ENCODE measurements at places on chromosomes 13 and 19. TPM values are rescaled to one million over a fixed set of nuclear protein-coding genes. Genes with fewer than 3 reads are reported as not detected.

DNA sequence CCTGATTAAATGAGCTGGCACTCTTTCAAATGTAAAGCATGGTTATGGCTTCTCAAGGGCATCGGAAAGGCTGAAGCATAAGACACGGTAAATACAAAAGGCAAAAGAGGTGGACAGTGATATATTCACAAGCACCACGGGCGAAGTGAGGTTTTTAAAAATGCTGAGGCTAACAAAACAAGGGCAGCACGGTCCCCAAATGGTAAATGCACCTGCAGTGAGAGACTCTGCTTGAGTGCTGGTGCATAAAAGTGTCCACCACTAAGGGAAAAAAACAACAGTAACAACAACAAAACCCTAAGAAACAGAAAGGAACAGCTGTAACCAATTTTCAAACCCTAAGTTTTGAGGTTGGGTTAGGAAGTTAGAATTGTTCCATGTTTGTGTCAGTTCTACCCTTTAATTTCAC, 234.9 kb downstream of the PCDH9 start:
- H3K4me1 ChIP-seq: peaks cover 4% of the 10 kb centered on the region
- H3K27me3 ChIP-seq: no peaks in the 10 kb centered on the region
- no peak overlapping the region for H3K4me3 ChIP-seq
- H3K36me3 ChIP-seq: no peaks in the 10 kb centered on the region

Gene DENND1C
- total RNA-seq: 130 TPM

- no peak overlapping the region for H3K27ac ChIP-seq
- H3K4me3 ChIP-seq: no peak overlapping the region
- no peaks in the 10 kb centered on the region for H3K4me1 ChIP-seq
- no peaks in the 10 kb centered on the region for H3K36me3 ChIP-seq
- H3K27me3 ChIP-seq: peaks cover 2% of the 10 kb centered on the region
Measured at GRCh38 chr13:43291287-43292060, 268.1 kb downstream of the DNAJC15 start.

DNA sequence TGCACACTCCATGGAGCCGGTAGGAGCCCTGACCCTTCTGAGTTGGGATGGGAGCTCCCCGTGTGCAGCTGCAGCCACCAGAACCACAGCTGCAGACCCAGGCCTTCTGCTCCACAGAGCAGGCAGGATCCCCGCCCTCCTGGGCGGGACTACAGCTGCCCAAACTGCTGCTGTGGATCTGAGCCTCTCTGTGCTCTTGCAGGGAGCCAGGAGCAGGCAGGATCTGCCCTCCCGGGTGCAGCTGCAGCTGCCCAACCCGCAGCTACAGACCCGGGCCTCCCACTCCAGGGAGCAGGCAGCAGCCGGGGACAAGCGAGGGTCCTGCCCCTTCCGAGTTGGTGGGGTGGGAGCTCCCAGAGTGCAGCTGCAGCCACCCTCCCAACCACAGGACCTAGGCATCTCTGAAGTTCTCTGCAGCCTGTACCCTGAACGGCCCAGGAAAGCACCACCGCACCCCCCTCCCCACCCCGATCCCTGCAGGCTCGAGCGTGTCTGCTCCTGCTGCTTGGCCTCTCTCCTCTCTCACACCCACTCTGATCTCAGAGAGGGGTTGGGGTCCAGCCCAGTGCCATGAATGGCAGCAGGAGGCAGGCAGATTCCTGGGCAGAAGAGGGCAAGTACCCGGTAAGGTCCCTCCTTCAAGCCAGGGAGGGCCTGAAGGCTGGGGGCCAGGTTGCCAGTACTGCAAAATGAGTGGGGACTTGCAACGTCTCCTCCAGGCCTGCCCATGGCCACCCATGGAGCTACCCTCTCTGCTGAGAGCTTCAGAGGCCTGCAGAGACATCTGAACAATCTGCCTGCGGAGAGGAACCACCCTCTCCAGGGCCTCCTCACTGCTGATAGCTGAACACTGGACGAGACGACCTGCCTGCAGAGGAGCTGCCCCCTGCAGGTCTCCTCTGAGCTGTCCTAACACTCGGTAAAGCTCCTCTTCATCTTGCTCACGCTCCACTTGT, 16.4 kb upstream of the EMP3 start:
- H3K27ac ChIP-seq: no peak overlapping the region
- no peak overlapping the region for H3K4me3 ChIP-seq
- H3K4me1 ChIP-seq: no peaks in the 10 kb centered on the region
- no peak for DNase-seq

DNA sequence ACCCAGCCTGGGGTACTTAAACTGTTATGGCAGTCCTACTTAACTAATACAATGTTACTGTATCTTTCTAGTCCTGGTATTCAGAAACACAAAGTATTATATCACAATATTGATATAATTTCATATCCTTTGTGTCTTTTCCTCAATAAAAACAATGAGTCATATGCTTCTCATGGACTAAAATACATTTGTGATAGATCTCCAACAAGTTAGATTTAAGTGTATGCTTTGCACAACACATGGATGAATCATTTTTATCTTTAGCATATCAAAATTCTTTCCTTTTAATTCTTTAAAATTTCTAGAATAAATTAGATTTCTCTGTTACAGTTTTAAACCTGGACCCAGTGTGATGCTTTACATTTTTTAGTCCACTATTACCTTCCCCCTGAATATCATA, 1357.8 kb upstream of the ATXN8OS start:
- no peak overlapping the region for H3K4me3 ChIP-seq
- DNase-seq: no peak
- no peak overlapping the region for H3K27ac ChIP-seq

Gene EMC10
- 96.7 TPM for total RNA-seq

DNA sequence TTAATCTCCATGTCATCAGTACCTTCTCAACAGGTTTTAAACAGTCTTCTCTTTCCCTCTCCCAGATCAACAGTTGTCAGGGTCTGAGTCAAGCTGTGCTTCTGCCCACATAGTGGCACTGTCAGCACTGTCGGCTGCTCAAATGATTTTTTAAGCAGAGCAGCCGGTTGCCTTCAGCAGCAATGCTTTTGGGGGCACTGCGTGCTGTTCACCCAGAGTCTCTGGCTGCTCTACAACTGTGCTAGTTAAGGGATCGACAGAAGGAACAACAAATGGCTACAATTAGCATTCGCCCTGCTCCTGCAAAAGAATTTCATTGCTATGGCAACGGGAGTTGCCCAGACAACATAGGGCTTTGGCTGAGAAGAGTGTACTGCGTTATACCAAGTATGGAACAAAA, 412.9 kb downstream of the DIAPH3 start:
- H3K4me1 ChIP-seq: no peaks in the 10 kb centered on the region
- no peaks in the 10 kb centered on the region for H3K27me3 ChIP-seq
- no peak overlapping the region for H3K27ac ChIP-seq
- no peaks in the 10 kb centered on the region for H3K36me3 ChIP-seq

- DNase-seq: no peak
- H3K27me3 ChIP-seq: no peaks in the 10 kb centered on the region
- no peak overlapping the region for H3K4me3 ChIP-seq
- no peaks in the 10 kb centered on the region for H3K4me1 ChIP-seq
Measured at GRCh38 chr13:34361560-34361959, 543.6 kb downstream of the RFC3 start.

DNA sequence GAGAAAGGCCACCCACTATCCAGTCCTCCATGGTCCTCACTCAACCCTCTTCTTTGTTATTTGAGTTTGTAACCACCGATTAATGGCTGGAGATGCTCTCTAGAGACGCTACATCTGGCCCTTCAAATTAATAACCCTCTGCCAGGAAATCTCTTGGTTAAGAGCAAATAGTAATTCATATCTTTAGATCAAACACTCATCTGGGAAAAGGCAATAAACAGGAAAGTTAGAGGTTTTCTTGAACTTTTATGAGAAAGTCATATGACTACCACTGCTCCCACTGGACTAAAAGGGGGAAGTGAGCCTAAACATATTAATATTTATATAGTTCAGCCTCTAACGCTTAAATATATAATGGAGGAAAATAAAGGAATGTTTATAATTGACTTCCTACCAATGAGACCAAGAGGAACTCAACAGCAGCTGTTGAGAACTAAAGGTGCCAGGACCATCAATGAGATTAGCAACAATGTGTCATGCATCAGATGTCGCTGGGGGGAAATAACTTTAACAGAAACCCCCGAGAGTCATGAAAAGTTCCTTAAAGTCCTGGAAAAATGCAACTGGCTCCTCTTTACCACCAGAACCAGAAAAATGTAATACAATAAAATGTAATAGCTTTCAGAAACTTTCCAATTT, 2.7 kb downstream of the TBC1D4 start:
- peaks cover 6% of the 10 kb centered on the region for H3K4me1 ChIP-seq
- no peak for DNase-seq
- no peak overlapping the region for H3K27ac ChIP-seq
- H3K36me3 ChIP-seq: no peaks in the 10 kb centered on the region
- peaks cover 28% of the 10 kb centered on the region for H3K27me3 ChIP-seq
- H3K4me3 ChIP-seq: no peak overlapping the region

- H3K27me3 ChIP-seq: no peaks in the 10 kb centered on the region
- DNase-seq: no peak
- no peak overlapping the region for H3K27ac ChIP-seq
- no peaks in the 10 kb centered on the region for H3K36me3 ChIP-seq
- H3K4me1 ChIP-seq: no peaks in the 10 kb centered on the region
Measured at GRCh38 chr19:9668544-9668943, 6.4 kb downstream of the ZNF562 start.

Gene TDRD3
- 26.8 TPM for total RNA-seq

DNA sequence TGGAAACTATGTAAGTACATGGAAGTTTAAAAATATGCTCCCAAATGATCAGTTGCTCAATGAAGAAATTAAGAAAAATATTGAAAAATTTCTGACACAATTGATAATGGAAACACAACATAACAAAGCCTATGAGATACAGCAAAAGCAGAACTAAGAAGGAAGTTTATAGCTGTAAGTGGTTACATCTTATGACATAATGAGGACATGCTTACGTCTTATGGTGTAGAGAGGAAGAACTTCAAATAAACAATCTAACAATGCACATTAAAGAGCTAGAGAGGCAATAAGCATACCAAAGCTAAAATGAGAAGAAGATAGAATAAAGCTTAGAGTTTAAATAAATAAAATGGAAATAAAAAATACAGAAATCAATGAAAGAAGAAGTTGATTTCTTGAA, 50.0 kb upstream of the CEACAM21 start:
- peaks cover 11% of the 10 kb centered on the region for H3K4me1 ChIP-seq
- no peaks in the 10 kb centered on the region for H3K36me3 ChIP-seq
- H3K4me3 ChIP-seq: no peak overlapping the region
- no peak overlapping the region for H3K27ac ChIP-seq

Gene COX6B2
- total RNA-seq: not detected

DNA sequence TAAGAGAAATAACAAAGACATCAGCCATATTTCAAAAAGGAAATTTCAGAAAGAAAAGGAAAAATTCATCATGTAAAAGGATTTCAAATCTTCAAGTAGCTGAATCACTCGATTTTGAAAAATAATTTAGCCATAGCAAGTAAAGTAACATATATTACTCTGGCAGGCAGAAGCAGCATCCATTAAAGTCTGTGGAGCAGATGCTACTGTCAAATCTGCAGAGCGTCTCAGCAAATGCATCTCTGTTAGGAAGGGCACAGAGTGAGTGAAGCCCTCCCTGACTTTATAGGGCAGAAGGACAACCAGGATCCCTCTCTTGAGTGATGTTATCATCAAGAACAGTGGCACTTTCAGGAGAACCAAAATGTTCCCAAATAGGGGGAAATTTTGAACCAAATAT, 445.5 kb downstream of the EFNB2 start:
- H3K36me3 ChIP-seq: no peaks in the 10 kb centered on the region
- no peaks in the 10 kb centered on the region for H3K27me3 ChIP-seq
- H3K4me3 ChIP-seq: no peak overlapping the region
- no peak overlapping the region for H3K27ac ChIP-seq

GRCh38 chr19:43651758-43652545, 12.3 kb upstream of the CADM4 start:
- H3K27ac ChIP-seq: no peak overlapping the region
- peaks cover 12% of the 10 kb centered on the region for H3K36me3 ChIP-seq
- H3K27me3 ChIP-seq: no peaks in the 10 kb centered on the region
- H3K4me3 ChIP-seq: no peak overlapping the region

DNA sequence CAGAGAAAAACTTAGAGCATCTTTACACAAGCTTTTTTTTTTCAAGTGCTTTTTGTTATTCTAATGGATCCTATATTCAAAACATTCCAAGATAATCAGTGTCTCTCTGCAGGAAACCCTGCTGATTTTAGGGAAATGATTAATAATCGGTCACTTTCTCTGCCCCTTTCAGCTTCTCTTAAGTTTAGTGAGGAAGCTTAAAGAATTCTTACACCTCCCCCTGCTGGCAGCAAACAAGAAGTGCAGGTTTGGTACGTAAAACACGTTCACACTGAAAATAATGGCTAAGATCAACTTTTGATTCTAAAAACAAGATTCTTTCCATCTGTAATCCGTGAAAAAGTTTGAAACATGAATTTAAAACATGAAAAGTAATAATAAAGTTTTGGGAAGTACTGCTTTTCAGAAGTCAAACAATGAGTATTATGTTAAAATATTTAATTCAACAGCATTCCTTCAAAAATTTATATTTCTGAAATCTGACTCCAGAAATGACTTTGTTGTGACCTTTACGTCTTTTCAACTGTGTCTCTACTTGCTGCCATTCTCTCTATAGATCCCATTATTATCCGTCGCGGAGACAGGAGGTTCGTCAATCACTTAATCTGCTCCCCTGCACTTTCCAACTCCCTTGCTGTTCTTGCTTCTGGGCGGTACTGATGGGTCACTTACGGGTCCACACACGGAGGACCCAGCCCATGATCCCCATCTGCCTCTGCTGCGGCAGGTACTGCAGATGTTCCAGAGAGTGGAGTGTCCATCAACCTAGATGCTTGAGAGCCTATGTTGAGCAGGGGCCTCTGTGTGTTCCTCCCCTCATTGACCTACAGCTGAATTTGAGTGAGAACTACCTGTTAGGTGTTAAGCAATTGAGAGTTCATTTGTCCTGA, 203.1 kb upstream of the EDNRB start:
- DNase-seq: peak; percentile 9
- H3K4me1 ChIP-seq: no peaks in the 10 kb centered on the region
- H3K36me3 ChIP-seq: no peaks in the 10 kb centered on the region
- no peak overlapping the region for H3K27ac ChIP-seq

DNA sequence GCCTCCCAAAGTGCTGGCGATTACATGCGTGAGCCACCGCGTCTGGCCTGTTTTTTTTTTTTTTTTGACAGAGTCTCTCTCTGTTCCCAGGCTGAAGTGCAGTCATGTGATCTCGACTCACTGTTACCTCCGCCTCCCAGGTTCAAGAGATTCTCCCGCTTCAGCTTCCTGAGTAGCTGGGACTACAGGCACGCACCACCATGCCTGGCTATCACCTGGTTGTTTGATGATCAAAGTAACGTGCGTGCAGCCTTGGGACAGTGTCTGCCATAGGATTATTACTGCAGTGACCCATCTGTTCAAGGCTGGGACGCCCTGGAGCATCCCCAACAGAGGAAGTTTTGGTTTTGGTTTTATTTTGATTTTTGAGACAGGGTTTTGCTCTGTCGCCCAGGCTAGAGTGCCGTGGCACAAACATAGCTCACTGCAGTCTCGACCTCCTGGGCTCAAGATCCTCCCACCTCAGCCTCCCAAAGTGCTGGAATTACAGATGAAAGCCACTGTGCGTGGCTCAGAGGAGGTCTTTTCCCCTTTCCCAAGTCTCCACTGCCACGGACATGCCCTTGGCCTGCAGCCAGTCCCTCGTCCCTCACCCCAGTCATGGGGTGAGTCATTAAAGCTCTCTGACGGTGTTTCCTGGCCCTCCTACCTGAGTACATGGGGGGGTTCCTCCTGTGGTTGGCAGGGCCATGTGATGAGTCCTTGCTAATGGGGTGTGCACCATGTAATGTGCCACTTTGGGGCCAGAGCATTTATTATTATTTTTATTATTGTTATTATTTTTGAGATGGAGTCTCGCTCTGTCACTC, 65.6 kb downstream of the IER2 start:
- no peaks in the 10 kb centered on the region for H3K27me3 ChIP-seq
- peak overlapping the region; percentile 75 for H3K27ac ChIP-seq
- H3K4me3 ChIP-seq: no peak overlapping the region
- no peak for DNase-seq
- no peaks in the 10 kb centered on the region for H3K36me3 ChIP-seq
- peaks cover 21% of the 10 kb centered on the region for H3K4me1 ChIP-seq

Gene TMEM86B
- 18.2 TPM for total RNA-seq

Data from T-cell (primary cell).